ENCODE measurements at places on chromosomes 5 and 9. TPM values are rescaled to one million over a fixed set of nuclear protein-coding genes. Genes with fewer than 3 reads are reported as not detected.

DNA sequence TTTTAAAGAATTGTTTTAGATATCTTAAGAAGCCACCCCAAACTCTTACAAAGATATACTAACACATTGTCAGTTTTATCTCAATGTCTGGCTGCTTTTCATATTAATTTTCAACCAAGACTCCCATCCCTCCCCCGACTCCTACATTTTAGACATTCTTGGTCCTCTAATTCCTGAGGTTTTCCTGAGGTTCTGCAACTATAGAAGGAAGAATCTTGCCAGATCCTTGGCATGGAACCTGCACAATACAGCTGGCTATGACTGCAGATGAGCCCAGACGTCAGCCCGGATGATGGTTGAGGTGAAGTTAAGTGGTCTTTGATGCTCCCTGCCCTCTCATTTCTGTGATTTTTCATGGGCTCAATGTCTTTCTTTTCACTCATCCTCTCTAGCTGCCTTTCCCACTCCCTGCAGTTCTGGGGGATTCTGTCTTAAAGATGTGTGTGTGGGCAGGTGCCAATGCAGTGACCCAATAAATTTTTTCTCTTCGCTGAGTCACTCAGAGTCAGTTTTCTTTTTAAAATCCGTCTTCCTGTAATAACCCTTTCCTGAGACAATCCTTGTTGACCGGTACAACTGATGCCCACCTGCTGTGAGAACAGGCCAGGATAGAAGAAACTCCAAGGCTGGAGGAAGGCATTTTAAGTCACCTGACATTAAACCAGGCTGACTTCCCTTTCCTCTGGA lies 237.8 kb upstream of the GAS1 start:
- H3K27me3 ChIP-seq: no peaks in the 10 kb centered on the region
- H3K27ac ChIP-seq: no peak overlapping the region
- no peaks in the 10 kb centered on the region for H3K36me3 ChIP-seq
- DNase-seq: no peak

GRCh38 chr9:137465000-137465719 lies 6.0 kb upstream of the NSMF start:
- no peak for DNase-seq
- H3K4me3 ChIP-seq: no peak overlapping the region
- H3K4me1 ChIP-seq: peaks cover 7% of the 10 kb centered on the region
- no peaks in the 10 kb centered on the region for H3K36me3 ChIP-seq

GRCh38 chr5:135076051-135076491 lies 42.0 kb upstream of the PITX1 start:
- no peak for DNase-seq
- H3K36me3 ChIP-seq: no peaks in the 10 kb centered on the region
- no peaks in the 10 kb centered on the region for H3K4me1 ChIP-seq
- H3K27me3 ChIP-seq: no peaks in the 10 kb centered on the region
- no peak overlapping the region for H3K4me3 ChIP-seq
- no peak overlapping the region for H3K27ac ChIP-seq

DNA sequence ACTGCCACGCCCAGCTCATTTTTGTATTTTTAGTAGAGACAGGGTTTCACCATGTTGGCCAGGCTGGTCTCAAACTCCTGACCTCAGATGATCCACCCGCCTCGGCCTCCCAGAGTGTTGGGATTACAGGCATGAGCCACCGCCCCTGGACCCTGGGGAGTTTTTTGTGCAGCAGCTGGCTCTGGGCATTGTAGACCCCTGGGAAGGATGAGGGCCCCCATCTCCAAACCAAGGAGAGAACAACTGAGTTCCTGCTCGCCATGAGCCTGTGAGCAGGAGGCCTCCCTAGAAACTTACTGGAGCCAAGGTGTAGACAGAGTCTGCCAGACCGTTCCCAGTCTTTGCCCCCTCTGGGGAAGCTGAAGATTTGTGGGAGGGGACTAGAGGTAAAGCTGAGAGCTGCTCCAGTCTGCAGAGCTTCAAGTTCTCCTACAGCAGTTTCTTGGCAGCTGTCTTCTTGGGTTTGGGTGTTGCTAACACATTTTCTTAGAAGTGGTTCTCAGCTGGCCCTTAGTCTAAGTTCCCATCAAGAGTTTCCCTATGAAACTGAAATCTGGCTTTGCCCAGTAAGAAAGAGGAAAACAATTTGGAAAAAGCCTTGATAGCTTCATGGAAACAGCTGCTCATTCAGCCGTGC lies 12.4 kb downstream of the NUDT2 start:
- no peak overlapping the region for H3K27ac ChIP-seq
- no peak overlapping the region for H3K4me3 ChIP-seq
- H3K4me1 ChIP-seq: peaks cover 3% of the 10 kb centered on the region
- DNase-seq: no peak

CCNI2 gene
- total RNA-seq: 1.8 TPM

SPEF2 gene
- 5.8 TPM for total RNA-seq

TMEM245 gene
- 61.0 TPM for total RNA-seq

PCDH1 gene
- total RNA-seq: 55.2 TPM

FAM120A gene
- total RNA-seq: 160 TPM

PCDHGA9 gene
- total RNA-seq: 4.6 TPM

All from left lung (tissue), 14 donors.